NCI-H2029 treated with DMSO at 0.1 percent for 48 hours (cell line): ENCODE measurements at places on chromosomes 4 and X.

GRCh38 chrX:24563291-24564010 is 83.7 kb downstream of the PCYT1B start:
- DNase-seq, result no peak

DNA sequence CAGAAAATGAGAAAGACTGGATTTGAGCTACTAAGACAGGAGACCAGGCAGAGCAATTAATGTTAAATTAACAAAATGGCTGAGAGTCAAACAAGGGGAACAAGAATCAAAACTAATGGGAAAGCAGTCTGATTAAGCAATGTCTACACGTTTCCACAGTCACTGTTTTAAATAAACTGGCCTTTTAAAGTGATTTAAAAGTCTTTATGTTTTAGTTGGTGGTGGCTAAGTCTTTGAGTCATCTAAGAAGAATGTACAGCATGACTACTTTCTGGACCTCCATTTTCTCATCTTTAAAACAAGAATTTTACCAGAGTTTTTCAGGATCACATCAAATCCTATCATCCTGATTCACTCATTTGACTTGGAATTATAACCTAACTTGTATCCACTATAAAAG is 233.8 kb downstream of the ENOX2 start:
- no peak for DNase-seq

- DNase-seq, result no peak
These were observed 13.0 kb downstream of the DKC1 start for GRCh38 chrX:154775419-154776349.

DNA sequence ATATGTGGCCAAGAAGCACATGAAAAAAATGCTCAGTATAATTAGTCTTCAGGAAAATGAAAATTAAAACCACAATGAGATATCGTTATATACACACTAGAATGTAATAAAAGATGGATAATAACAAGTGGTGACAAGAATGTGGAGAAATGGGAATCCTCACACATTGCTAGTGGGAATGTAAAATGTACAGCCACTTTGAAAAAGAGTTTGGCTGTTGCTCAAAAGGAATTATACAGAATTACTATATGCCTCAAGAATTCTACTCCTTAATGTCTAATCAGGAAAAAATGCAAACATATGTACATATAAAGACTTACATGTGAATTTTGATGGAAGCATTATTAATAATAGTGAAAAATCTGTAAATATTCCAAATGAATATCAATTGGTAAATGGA is 102.2 kb downstream of the SPCS3 start:
- no peak for DNase-seq

DNA sequence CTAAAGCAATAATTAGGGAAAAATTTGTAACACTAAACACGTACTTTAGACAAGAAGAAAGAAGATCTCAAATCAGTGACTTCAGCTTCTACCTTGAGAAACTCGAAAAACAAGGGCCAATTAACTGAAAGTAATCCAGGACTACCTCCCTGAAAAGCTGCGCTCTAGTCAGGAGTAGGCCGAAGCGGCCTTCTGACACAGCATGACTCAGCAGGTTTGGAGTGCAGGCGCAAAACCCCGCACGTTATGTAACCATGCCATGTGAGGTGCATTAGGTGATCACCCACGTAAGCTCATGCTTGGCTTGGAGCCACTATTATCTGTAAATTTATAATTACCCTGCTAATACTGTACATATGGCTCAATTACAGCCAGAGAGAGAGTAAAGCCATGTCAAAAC is 52.8 kb upstream of the CCDC149 start:
- DNase-seq, result no peak

- DNase-seq, result no peak
These were observed 240.6 kb downstream of the PABPC4L start for GRCh38 chr4:133960975-133961374.

DNA sequence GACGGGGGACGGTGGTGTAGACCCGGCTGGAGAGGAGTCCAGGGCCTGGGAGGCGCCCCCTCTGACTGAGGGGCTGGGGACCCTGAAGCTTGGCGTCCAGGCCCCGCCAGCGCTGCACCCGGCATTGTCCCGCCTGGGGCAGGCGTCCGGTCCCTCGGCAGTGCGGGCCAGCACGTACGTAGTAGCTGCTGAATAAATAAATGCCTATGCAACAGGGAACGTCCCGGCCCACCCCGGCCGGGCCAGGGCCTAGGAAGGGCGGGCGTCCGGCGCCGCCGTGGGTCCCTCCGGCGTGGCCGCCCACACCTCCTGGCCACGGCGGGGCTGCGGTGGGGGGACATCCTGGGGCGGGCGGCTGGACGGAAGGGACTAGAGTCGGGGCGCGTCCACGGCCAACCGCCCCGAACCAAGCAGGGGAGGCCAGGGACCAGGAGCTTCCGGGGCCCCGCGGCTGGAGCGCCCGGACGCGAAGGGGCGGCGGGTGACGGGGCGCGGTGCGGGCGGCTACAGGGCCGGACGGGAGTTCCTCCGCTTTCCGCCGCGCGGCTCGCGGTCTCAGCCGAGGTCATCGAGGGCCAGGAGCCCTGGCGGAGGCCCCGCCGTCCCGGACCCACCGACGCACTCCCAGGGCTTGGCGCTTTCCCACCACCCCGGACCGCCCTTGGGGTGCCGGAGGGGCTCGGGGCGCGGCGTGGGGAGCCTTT is 886 bp upstream of the WWC2 start:
- no peak for DNase-seq

GRCh38 chr4:25532591-25532990 is 123.1 kb upstream of the SLC34A2 start:
- no peak for DNase-seq

DNA sequence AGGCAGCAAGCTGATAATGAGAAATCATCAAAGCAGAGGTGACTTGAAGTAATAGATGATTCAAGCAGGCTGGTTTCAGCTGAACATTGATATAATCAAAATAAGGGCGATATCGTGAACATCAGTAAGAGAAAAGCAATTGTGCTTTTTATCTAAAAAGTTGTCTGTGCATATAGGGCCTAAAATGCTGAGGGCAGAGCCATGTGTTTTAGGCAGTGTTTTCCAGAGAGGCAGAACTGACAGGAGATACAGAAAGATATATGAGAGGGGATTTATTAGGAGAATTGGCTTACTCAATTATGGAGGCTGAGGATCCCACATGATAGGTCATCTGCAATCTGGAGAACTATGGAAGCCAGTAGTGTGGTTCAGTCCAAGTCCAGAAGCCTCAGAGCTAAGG is 136.5 kb upstream of the NPY2R start:
- no peak for DNase-seq

- no peak for DNase-seq
These were observed 20.0 kb downstream of the DDX3X start for GRCh38 chrX:41353985-41354384.

- DNase-seq, result peak; percentile 14
These were observed 26.0 kb downstream of the BEND2 start for GRCh38 chrX:18194688-18195087.

GRCh38 chrX:141989134-141989533 is 85.4 kb downstream of the MAGEC1 start:
- no peak for DNase-seq

- no peak for DNase-seq
These were observed 442.2 kb downstream of the PABPC4L start for GRCh38 chr4:133759428-133759827.

DNA sequence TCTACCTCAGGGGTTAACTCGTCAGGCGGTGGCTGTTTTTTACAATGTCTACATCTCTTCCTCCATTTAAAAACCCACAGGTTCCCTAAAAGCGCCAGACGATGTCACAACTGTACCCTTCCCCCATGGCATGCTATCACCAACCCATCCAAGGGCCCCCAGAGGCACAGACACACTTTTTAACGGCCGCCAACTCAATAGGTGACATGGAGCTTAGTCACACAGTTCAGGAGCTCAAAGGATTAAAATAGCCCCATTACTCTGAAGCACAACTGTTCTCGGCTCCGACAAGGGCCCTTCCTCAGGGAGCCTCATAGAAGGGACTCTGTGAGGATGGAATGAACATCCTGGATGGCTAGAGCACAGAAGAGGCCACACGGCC is 12.4 kb downstream of the SH3KBP1 start:
- DNase-seq, result no peak

GRCh38 chr4:124067046-124067445 is 645.5 kb downstream of the ANKRD50 start:
- DNase-seq, result no peak

DNA sequence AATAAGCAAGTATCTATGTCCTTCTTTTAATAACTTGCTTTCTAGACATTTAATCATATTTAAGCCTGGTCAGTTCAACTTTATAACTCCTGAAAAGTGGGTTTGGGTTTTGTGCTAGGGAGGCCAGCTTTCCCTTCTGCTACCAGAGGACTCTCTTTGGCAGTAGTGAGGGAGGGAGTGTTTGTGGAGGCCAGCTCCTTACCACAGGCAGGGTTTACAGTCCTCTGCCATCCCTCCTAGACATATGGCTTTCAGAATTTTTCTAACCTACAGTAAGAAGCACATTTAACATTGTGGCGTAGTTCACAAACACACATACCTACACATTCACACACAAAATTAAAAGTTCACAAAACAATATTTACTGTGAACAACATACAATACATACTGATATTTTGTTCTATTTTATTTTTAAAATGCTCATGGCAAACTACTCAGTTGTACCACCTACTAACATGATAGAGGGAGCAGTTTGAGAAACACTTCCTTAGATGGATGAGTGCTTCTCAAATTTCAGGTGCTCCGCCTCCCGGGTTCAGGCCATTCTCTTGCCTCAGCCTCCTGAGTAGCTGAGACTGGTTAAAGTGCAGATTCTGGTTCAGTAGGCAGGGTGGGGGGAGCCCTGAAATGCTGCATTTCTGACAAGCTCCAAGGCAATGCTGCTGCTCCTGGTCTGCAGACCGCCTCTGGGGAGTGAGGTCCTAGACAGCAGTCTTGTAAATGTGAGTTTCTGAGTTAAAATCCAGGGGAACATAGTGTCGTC is 86.7 kb downstream of the PTTG2 start:
- peak; percentile 26 for DNase-seq

DNA sequence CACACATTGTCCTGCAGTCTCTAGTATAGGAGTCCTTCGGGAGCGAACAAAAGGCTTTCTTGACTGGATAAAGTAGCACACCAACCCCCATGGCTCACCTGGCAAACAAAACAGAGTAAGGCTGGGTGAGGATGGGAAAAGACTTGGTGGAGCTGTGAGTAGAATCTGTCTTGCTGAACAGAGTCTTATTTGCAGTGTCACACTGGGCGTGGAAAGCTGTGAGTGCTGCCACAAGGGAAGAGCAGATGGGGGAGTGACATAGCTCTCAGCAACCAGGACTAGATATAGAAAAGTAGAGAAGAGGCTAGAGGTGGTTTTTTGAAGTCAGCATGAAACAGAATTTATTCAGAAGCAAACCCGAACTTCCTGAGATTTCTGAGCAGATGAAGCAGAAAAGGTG is 137.2 kb upstream of the ESX1 start:
- DNase-seq, result no peak

DNA sequence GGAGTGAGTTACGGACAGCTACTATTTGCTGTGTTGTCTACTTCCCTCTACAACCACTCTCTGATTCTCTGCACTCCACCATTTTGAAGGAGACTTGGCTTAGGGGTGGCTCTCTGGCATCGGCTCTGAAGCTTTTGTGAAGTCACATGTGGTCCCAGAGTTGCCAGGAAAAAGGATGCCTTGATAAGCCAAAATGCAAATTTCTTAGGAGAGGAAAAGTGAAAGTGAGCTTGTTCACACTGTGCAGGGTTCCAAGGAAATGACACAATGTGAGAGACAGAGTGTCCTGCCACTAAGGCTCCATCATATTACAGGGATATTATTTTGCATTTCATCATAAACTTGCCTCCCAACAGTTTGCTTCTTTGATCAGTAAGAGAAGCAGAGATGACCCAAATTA is 7.2 kb downstream of the PHOX2B start:
- DNase-seq, result no peak

DNA sequence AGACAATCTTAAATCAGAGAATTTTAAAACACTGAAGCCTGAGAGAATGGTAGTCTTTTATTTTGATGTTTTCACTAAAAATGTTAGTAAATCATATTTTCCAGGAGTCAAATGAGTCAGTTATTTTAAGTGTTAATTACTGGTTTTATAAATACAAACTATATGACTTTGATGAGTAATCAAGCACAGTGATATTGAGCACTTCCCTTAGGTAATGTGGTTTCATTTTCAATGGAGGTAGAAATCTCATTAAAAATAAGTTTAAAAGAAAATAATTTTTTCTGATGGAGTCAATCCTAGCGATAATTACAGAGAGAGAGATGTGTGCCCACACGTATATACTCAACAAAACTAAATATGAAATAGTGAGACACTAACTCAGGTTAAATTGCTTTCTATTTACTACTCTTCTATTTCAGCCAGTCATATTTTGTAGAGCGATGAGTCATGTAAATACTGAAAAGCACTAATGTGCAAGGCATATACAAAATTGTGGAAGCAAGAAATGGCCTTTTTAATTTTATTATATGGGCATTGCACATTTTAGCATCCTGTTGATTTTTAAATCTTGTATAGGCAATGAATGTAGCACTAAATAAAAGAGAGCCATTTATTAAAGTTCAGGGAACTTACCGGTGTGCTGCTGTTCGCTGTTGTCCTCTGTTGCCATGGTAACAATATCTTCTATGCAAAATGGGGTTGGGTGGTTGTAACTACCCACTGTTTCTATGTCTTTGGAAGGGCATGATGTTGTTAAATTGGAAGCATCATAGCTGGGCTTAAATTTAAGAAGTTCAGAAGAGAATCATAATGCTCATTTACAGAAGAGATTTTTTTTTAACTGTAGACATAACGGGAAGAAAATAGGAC is 513.7 kb downstream of the TLL1 start:
- DNase-seq, result no peak

DNA sequence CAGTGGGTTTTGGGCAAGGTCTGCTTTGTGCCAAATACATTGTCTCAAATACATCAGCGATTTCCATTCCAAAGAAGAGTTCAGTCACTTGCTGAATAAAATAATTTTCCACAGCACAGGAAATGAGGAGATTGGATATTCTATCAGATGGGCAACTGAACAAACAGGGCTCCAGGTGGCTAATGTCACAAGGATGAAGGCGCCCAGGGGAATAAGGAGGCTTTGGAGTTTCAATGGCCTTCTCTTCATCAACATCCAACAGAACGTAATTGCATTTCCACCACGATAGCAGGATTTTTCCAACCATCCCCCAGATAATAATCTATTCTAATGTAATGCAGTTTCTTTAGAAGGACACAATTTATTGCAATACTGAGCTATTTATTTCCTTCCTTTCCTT is 104.7 kb upstream of the KLHL13 start:
- no peak for DNase-seq

DNA sequence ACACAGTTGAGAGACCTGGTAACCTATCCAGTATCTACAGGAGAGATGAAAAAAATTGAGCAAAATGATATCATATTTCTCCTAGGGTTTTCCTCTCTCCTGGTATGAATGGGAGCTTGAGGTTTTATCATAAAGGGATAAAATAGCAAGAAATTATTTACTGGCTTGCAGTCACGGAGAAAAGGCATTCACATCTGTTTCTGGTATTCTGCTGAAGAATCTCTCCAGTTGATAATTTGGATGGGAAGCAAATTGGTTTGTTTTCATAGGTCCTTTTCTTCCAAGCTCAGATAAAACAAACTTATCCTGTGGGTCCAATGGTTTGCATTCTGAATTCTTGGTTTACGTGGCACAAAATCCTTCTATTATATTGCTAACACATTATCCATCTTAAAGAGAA is 83.1 kb upstream of the GYPA start:
- no peak for DNase-seq

- no peak for DNase-seq
These were observed 1591.7 kb upstream of the ADGRL3 start for GRCh38 chr4:59608466-59608865.
